Stimulated activated CD8-positive, alpha-beta memory T cell treated with anti-CD3 and anti-CD28 coated beads, Interleukin-15, amount 100 ng/mL, for 24 hours (primary cell): ENCODE measurements at places on chromosomes 7 and 10.
A peak's percentile ranks its signal among the peaks of the same experiment; 100 is the strongest.

DNA sequence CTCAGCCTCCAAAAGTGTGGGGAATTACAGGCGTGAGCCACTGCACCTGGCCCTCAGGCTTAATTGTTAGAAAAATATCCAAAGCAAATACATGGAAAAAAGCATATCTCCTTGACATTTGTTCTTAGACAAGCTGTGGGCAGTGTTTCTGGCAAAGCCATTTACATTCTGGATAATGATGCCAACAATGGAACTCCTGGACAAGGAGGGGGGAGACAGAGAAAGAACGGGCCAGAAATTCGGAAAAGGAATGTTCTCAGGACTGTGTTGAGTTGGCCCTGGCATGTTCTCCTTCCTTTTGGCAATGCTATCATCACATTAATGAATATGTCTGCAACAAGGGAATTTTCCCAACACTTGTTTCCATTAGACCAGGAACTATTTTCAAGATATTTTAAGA lies 88.7 kb downstream of the UBE2H start:
- DNase-seq, result no peak

DNA sequence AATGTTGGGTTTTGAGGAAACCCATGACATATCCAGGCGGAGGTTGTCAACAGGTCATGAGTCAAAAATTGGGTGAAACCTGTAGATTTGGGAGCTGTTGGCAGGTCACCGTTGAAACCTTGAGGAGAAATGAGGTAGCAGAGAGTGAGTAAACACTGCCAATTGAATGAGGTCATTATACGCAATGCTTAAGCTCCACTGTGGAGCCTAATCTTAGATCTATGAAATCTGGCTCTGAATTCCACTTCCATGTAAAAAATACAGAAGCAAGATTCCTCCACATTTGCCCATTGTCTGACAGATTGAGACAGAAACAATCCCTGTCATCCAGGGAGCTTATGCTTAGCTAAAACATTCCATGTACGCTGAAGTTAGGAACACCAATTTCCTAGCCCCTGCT lies 76.0 kb upstream of the IL6 start:
- DNase-seq, result no peak

- DNase-seq, result no peak
Observed at GRCh38 chr7:44156453-44157010, 15.4 kb upstream of the MYL7 start.

DNA sequence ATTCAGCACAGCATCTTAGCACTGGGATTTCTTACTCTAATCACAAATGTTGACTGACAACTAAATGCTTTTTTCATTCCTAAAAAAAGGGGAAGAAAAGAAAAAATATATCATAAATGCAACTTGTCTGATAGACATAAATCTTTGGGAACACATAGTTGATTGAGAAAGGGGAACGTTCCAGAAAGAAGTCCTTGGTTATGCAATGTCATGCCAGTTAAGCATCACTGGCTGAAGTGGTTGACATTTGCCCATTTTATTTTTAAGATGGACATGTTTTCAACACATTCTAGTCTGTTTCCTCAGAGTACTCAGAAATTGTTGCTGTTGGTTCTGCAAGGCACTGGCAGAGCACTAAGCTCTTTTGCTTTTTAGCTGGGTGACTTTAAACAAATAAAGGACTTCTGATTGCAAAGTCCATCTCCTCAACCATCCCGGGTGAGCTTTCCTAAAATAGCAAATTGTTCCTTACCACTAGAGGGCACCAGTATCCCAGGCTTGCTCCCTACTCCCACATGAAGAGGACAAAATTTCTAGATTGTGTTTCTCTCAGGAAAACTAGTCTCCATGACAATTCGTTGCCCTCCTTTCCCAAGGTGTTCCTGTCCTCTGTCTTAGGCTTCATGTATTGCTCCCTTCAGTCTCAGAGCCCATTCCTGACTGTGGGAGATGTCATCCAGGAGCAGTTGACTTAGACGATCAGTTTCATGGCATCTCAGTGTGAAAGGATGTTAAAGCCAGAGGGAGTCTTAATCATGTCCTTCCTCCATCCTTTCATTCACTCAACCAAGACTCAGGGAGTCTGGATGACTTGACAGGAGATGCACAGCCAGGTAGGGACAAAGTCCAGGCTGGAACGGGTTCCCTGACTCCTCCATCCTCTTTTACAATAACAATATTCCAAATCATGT lies 23.9 kb downstream of the OPALIN start:
- no peak for DNase-seq

GRCh38 chr10:65176994-65177393 lies 1655.8 kb downstream of the REEP3 start:
- no peak for DNase-seq

GRCh38 chr10:4754143-4754542 lies 71.9 kb upstream of the AKR1E2 start:
- no peak for DNase-seq

DNA sequence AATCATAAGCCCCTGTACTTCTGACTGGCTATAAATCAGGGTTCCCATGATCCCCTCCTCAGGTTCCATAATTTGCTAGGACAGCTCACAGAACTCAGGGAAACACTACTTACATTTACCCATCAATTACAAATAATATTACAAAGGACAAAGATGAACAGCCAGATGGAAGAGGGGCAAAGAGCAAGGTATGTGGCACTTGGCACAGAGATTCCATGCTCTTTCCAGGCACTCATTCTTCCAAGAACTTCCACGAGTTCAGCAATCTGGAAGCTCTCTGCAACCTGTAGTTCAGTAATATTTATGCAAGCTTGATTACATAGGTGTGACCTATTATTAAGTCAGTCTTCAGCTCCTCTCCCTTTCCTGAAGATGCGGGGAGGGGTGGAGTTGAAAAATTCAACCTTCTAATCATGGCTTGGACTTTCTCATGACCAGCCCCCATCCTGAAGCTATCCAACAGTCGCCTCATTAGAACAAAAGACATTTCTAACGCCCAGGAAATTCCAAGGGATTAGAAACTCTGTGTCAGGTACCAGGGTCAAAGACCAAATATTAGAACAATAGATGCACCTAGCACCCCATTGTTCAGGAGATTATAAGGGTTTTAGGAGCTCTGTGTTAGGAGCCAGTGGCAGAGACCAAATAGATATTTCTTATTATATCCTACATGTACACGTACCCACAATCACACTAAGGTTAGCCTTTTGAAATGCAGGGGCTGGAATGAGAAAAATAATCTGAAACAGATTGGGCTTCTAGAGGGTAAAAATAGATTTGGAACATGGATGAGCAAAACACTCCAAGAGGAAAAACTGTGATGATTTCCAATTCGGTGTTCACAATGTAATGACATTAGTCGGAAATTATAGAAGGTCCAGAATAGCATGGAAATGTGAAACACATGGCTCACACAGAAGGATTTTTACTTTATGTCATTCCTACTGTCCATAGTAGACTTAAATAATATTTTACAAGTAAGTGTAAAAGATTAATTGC lies 7.0 kb downstream of the ANKMY2 start:
- DNase-seq, result no peak

GRCh38 chr7:148590471-148590870 lies at the start of gene C7orf33:
TSS of gene C7orf33 (plus strand) at chr7:148590766. CDS start at chr7:148590926, 160 bp downstream.
- DNase-seq, result no peak

GRCh38 chr10:5666008-5666840 lies at the start of gene ASB13:
TSS of gene ASB13 (minus strand) at chr10:5666595. CDS start at chr10:5666551, 44 bp downstream.
- DNase-seq, result peak; percentile 22

- no peak for DNase-seq
Observed at GRCh38 chr10:24938076-24938475, 14.3 kb downstream of the PRTFDC1 start.

- DNase-seq, result no peak
Observed at GRCh38 chr10:485776-486175, 203.7 kb downstream of the DIP2C start.

- DNase-seq, result no peak
Observed at GRCh38 chr7:112395411-112395810, 54.8 kb upstream of the IFRD1 start.

DNA sequence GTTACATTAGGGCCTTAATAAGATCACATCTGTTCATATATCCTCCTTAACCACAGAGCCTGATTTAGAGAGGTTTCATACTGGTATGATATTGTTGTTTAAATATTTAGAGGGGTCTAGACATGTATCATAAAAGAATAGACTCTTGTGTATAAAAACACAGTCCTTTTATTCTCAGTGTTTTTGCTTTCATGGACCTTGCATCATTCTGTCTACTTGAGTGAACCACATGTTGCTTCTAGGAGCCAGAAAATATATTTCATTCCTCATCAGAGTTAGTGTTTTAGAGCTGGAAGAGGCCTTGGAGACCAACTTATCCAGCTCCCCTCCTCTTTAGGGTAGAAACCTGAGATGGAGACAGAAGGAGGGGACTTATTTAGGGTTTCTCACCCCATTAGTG lies 312.8 kb downstream of the LRMDA start:
- no peak for DNase-seq

GRCh38 chr10:115772606-115773005 lies 500.4 kb downstream of the GFRA1 start:
- DNase-seq, result no peak
